DMS153 (cell line): ENCODE measurements at places on chromosomes 16 and 17.

DNA sequence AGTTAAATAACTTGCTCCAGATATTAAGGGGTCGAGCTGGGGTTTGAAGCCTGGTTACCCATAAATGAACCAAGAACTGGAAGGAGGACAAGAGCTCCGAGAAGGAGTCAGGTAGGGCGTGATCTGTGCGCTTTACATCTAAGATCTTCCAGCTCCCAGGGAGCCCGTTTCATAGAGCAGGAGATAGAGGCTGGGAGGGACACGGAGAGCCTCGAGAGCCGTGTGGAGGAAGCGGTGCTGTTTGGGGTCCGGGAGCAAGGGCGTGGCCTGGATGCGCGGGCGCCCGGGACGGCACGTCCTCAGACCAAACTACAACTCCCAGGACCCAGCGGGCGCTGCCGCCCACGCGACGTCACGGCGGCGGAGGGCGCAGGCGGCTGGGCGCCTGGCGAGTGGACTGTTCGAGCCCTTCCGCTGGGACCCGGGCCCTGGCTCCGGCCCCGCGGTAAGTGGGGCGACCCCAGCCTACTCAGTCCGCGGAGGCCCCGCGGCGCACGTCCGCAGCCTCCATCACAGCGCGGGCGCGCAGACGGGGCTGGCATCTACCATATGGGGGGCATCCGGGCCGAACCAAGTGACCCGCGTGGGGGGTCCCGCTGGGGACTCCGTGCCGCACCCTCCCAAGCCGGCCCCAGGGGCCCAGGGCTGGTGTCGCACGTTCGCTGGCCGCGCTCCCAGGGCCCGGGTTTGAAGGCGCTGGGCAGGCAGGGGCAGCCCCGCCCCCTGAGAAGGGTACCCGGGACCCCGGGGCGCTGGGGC is at the start of gene BCKDK:
TSS of gene BCKDK (plus strand) at position 352 of the 759 bp plus-strand sequence. CDS start 838 bp downstream, outside the sequence.
- DNase-seq, result peak; percentile 62

- no peak for DNase-seq
Observed at GRCh38 chr17:8447799-8448198, 12.1 kb downstream of the NDEL1 start.

DNA sequence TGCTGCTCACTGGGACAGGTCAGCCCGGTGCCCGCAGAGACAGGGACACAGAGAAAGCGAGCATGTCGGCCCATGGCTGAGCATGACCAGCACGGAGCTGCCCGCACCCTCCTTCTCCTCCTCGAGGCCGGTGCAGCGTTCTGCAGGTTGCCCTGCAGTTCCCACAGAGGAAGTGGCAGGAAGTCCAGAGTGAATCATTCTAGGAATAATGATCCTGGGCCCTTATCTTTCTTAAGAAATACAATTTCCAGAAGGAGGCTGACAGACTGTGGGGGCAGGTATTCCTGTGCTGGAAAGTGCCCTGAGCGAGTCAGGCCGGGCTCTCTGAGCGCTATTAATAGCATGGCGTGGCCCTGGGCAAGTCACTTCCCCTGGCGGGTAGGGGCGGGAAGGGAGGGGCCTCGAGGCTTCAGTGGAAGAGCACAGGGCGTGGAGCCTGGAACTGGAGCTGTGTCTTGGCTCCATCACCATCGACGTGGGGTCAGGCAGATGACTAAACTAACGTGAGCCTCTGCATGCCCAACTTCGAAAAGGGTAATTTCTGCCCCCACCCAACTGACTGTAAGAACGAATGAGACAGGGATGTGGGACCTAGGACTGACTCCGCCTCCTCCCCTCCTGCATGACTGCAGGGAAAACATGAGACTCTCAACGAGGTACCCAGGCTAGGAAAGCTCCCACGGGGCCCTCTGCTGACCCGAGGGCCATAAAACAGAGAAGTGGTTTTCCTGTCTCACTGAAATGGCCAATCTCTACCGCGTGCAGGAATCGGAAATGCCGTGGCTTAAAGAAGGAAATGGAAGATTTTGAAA is 9.8 kb downstream of the TMEM204 start:
- DNase-seq, result peak; percentile 10

GRCh38 chr17:7854851-7855659 is at the start of gene TMEM88:
TMEM88 (plus strand) TSS chr17:7855066; CDS start chr17:7855075, 9 bp downstream.
- no peak for DNase-seq

DNA sequence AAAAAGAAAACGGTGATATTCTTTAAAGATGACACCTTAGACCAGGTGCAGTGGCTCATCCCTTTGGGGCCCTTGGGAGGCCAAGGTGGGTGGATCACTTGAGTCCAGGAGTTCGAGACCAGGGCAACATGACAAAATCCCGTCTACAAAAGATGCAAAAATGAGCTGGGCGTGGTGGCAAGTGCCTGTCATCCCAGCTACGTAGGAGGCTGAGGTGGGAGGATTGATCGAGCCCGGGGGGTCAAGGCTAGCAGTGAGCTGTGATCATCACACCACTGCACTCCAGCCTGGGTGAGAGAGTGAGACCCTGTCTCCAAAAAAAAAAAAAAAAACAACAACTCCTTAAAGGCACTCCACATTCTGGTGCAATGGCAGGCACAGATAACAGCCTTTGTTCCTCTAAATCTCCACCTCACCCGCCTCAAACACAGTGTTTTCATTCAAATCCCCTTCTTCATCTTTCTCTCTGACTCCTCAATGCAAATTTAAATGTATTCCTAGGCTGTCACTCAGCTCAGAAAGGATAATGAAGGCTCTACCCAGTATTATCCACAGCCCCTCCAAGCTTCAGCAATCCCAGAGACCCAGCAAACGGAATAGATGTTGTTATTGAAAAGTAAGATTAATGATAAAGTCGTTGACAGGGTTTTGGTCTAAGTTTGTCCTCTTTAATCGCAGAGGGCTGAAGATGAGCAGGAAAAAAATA is 56.2 kb upstream of the CACNG5 start:
- DNase-seq, result no peak

- DNase-seq, result no peak
Observed at GRCh38 chr16:62254847-62255246, 218.6 kb upstream of the CDH8 start.

GRCh38 chr17:50458701-50459676 is 9.7 kb downstream of the CHAD start:
- DNase-seq, result peak; percentile 70

DNA sequence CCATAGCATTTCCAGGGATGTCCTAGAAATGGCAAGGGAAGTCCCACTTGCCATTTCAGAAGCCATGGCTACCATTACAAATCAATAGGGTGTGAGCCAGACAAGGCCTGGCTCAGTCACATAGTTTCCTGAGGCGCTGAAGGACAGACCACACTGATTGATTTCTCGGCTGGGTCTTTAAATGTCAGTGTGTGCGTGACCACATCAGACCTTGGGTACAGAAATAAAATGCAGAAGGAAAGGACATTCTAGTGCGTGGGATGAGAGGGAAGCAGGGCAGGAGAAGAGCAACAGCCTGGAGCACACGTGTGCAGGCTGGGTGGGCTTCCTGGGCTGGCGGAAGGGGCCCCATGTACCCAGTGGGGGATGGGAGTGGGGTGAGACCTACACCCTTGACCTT is 58.7 kb upstream of the LYRM9 start:
- no peak for DNase-seq
